ENCODE measurements at places on chromosomes 13 and 19.

DNA sequence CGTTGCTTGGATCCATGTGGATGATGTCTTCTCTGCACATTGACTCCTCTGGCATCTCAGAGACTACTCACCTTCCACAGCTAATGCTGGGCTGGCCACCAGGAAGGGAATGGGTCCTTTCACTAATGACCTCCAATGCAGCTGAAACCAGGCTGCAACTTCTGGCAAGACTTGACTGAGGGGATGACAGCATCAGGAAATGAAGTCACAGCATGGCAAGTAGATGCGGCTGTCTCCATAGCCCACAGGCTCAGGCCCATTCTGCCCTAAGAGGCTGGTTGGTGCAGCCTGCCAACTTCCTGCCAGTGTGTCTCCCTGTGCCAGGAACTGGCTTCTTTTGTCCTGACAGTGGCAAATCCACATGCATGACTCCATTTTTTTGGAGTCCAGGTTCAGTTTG, 467.3 kb downstream of the TSHZ3 start:
- no peak for DNase-seq

GRCh38 chr19:40217027-40217810, 965 bp downstream of the TTC9B start:
- peak; percentile 48 for DNase-seq

DNA sequence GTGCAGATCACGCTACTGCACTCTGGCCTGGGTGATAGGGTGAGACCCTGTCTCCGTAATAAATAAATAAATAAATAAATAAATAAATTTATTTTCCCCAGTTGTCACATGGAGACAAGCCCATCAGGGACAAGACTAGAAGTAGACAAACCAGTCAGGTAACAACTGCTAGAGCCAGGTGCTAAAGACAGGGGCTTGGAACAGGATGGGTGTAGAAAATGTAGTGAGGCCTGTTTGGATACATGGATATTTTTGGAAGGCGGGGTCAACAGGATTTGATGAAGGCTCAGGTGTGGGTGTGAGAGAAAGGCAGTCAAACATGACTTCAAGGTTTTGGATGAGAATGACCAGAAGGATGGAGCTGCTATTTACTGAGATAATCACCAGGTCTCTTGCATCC, 27.7 kb upstream of the TPM4 start:
- DNase-seq, result no peak

- DNase-seq, result no peak
These were observed 245.9 kb downstream of the ITGBL1 start for GRCh38 chr13:101698400-101698799.

GRCh38 chr13:27339299-27339698, 68.7 kb downstream of the RASL11A start:
- DNase-seq, result peak; percentile 57

DNA sequence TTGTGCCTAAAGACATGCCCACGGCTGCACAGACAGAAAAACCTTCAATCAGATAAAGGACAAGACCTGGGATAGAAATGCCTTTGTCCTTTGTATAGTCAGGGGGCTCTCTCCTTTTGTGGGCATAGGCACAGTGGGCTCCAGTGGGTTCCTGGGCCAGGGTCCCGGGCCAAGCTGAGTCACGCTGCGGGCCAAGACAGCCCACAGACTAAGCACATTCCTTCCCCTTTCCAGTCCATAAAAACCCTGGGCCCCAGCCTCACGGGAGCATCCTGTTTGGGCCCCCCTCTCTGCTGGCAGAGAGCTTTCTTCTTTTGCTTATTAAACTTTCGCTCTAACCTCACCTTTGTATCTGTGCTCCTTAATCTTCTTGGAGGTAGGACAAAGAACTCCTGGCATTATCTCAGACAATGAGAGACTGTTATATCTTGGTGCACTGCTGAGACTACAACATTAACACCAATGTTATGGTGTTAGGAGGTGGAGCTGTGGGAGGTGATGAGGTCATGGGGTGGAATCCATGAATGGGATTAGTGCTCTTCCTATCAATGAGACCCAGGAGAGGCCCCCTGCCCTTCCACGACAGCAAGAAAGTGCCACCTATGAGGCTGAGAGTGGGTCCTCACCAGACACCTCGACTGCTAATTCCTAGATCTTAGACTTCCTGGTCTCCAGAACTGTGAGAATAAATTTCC, 20.8 kb upstream of the FBXL3 start:
- no peak for DNase-seq

- no peak for DNase-seq
These were observed 11.8 kb upstream of the HSH2D start for GRCh38 chr19:16131648-16132047.

DNA sequence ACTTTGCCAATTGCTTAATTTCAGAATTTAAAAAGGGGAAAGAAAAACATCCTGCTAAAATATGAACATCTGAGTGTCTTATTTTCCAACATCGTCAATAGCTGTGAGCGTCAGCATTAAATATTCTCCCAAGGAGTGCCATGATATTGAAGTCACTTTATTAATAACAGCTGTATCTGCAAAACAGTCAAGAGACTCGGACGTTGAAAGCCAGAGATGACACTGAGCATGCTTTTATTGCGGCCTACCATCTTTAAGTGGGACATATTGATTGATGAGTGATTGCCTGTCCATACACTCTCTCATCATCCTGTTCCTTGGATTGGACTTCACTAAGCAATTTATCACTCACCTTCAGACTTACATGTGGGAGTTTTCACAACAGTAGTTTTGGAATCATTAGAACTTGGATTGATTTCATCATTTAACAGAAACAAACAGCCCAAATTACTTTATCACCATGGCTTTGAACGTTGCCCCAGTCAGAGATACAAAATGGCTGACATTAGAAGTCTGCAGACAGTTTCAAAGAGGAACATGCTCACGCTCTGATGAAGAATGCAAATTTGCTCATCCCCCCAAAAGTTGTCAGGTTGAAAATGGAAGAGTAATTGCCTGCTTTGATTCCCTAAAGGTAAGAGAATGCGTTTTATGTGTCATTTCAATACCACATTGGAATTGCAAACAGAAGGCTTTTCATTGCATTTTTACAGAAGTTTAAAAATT, 53.8 kb downstream of the MBNL2 start:
- no peak for DNase-seq

- no peak for DNase-seq
These were observed 54.5 kb upstream of the GPC6 start for GRCh38 chr13:93172109-93172508.

DNA sequence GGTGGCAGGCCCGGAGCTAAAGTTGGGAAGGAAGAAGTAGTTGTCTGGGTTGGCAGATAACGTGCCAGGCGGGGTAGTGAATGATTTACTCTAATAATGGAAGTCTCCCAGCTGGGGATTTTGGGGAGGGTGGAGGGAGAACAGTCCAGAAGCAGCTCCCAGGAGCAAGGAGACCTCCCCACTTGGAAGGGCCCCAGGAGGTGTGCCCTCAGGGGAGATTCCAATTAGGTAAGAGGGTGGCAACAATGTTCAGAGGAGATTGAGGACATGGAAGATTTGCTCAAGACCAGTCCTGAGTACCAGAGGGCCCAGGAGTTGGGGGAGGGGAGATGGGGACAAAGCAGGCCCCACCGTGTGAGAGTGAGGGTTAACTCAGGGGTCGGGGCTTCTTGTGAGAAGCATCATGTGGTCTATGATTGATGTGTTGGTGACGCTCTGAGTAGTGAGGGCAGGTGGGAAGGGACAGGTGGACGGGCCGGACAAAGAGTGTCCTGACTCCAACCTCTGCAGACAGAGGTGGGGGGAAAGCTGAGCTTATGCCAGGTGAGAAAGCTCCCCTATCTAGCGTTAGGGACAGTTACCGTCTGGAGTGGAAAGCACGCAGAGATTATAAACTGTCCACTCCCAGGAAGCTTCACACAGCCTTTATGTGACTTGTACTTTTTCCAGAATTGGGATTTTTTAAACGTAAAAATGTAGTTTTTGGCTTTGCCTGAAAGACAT, 3.5 kb downstream of the SPINT2 start:
- DNase-seq, result no peak

DNA sequence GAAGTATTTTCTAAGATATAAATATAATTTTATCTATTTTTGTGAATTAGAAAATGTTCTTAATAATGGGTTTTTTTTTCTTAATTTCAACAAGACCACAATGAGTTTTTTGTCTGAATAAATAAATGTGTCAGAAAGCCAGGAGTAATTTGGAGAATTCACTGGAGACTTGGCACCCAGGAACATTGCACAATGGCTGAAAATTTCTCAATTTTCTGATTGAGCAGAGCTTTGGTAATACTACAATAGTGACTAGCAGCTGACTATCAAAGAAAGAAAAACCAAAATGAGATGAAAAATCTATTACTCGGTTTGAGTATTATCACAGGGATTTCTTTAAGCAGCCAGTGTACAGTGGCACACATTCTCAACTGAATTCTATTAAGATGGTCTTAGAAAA, 394.4 kb upstream of the PCDH20 start:
- DNase-seq, result no peak

DNA sequence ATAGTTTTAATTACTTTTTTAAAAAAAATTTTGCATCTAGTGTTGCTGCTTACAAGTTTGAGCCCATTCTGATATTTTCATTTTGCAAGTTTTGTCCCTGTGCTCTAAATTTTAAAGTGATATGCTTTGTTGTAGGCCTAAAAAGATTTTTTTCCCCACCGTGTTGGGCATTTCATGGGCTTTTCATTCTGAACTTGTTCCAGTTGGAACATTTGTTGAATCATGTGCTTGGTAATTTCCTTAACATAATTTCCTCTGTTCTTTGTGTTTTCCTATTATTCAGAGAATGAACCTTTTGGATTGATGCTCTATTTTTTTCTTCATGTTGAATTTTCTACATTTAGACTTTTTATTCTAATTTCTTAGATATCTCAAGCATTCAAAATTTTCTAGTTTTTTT, 206.4 kb upstream of the SPRY2 start:
- DNase-seq, result no peak

GRCh38 chr13:110161112-110161882, 145.7 kb downstream of the COL4A1 start:
- DNase-seq, result no peak

- no peak for DNase-seq
These were observed 26.5 kb downstream of the SH3GL1 start for GRCh38 chr19:4373601-4374497.

GRCh38 chr13:114123448-114123847, 9.0 kb downstream of the RASA3 start:
- DNase-seq, result no peak

- DNase-seq, result no peak
These were observed 5.0 kb downstream of the PVR start for GRCh38 chr19:44648631-44649251.

- peak; percentile 34 for DNase-seq
These were observed at the start of gene ACP7 for GRCh38 chr19:39083983-39084731. ACP7 (plus strand) TSS chr19:39084368; CDS start chr19:39085270, 902 bp downstream.

DNA sequence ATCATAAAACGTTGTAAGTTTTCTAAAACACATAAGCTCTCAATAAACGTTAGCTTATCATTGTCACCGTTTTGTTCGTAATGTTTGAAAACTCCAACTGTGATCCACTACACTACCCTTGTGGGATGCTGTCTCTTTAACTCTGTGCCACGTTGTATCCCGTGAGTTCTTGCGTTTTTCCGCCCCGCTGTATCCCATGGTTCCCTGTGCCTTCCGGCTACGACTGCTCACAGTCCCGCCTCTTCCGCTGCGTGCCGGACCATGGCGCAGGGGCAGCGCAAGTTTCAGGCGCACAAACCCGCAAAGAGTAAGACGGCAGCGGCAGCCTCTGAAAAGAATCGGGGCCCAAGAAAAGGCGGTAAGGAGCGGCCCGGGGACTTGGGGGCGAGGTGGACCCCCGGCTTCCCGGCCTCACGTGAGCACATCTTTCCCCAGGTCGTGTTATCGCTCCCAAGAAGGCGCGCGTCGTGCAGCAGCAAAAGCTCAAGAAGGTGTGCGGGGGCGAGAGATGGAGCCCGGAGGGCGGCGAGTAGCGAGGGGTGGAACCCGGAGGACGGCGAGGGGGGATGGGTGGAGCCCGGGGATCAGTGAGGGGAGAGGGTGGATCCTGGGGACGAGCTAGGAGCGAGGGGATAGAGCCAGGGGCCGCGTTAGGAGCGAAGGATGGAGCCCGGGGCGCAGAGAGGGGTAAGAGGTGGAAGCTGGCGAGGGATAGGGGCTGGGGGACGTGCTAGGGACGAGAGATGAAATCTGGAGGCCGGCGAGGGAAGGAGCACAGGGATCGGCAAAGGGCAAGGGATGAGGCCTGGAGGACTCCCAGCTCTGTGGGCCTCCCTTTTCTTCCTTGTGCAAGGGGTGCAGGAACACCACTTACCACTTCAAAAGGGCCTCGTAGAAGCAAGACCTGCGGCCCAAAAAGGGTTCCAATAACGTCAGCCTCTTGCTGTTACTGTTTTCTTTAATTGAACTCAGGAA, at the start of gene C19orf53:
Gene C19orf53, plus strand, starts transcription at position 240 of the 975 bp plus-strand sequence. Its CDS starts 22 bp downstream, at position 262.
- DNase-seq, result peak; percentile 90

DNA sequence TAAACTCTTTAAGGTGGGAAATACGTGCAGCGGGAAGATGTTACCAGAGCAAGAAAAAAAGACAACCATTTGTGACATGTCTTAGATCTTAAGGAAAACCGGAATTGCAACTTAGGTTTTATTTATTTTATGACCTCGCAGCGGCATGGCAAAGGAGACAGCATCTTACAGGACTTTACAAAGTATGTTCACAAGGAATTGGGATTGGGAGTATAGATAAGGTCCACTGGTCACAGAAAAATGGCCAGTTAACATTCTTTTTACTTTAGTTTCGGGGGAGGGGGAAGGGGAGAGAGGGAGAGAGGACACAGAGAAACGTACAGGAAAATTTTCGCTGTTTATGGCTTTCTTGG, 104.5 kb upstream of the DIAPH3 start:
- DNase-seq, result no peak

DNA sequence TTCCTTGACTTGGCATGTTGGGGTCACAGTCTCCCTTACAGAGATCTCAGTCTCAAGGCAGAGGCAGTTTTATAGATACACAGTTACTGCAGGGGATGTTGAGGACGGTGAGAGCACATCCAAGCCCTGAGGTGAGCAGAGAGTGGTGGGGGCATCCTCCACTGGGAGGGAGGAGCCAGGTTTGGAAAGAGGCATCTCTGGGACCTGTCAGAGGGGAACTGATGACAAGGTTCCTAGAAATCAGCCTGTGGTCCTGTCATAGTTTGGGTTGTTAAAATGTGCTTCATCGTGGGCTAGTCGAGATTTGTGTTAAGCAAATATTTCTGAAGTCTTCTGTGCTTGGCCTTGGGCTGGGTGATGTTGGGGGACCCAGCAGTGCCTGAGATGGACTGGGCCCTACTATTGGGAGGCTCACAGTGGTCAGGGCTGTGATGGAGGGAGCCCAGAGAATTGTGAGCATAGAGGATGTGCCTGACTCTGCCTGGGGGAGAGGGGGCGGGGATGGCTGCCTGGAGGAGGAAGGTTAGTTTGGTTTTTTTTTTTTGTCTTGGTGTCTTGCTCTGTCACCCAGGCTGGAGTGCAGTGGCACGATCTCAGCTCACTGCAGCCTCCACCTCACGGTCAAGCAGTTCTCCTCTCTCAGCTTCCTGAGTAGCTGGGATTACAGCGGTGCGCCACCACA, 3.9 kb downstream of the SUPT5H start:
- no peak for DNase-seq
